ENCODE measurements at places on chromosomes 5 and 9. TPM values are rescaled to one million over a fixed set of nuclear protein-coding genes. Genes with fewer than 3 reads are reported as not detected.

GRCh38 chr9:26975728-26976707 lies 19.8 kb downstream of the IFT74 start:
- no peaks in the 10 kb centered on the region for H3K36me3 ChIP-seq
- no peaks in the 10 kb centered on the region for H3K27me3 ChIP-seq
- no peaks in the 10 kb centered on the region for H3K4me1 ChIP-seq
- no peak overlapping the region for H3K27ac ChIP-seq
- H3K4me3 ChIP-seq: no peak overlapping the region
- DNase-seq: no peak

GRCh38 chr9:17635115-17635890 lies 56.4 kb downstream of the SH3GL2 start:
- H3K4me3 ChIP-seq: no peak overlapping the region
- H3K27ac ChIP-seq: no peak overlapping the region
- no peak for DNase-seq
- H3K4me1 ChIP-seq: no peaks in the 10 kb centered on the region
- H3K36me3 ChIP-seq: no peaks in the 10 kb centered on the region

DNA sequence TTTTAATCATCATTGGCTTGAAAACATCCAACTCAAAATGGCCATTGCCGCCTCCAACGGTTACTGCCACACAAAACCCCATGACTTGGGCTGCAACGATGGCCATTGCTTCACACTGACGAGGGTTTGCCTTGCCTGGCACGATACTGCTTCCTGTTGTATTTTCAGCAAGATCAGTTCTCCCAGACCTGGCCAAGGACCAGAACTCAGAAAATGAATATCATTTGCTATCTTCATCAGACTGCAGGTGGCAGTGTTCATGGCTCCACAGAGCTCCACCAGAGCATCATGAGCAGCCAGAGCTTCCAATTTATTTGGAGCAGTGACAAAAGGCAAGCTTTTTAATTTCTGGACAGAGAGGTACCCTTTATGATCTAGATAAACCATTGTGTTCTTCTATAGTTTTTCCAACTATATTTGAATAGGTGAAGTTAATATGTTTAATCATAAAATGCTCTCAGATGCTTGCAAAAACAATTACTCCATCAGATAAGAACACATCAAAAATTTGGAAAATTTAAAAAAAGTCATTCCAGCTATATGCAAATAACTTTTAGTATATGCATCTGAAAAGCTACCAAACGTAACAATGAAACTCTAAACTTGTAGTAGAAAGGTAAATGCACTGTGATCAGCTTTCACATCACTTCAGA lies 10.4 kb downstream of the AMACR start:
- H3K36me3 ChIP-seq: peaks cover 11% of the 10 kb centered on the region
- peaks cover 30% of the 10 kb centered on the region for H3K4me1 ChIP-seq
- H3K27me3 ChIP-seq: no peaks in the 10 kb centered on the region
- no peak overlapping the region for H3K4me3 ChIP-seq
- DNase-seq: peak; percentile 32
- no peak overlapping the region for H3K27ac ChIP-seq

DNA sequence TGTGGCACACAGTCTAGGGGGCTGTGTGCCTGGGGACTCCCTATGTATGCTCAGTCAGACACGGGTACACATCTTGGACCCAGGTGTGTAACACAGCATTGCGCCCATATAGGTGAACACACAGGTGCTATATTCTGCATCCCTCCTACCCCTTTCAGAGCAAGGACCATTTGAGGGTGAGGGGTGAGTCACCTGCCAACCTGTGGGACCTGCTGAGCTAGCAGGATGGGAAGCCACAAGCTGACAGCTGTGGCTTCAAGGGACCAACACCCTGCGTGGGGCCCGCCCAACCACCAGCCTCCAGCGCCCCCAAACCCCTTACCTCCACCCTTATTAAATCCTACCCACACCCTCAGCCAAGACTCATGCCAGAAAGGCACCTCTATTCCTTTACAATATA lies 14.6 kb upstream of the AQP7 start:
- H3K27ac ChIP-seq: peak overlapping the region; percentile 95
- peak overlapping the region; percentile 10 for H3K4me3 ChIP-seq
- peaks cover 60% of the 10 kb centered on the region for H3K4me1 ChIP-seq
- DNase-seq: peak; percentile 58
- no peaks in the 10 kb centered on the region for H3K36me3 ChIP-seq

- peaks cover 20% of the 10 kb centered on the region for H3K36me3 ChIP-seq
- DNase-seq: no peak
- no peak overlapping the region for H3K27ac ChIP-seq
- no peaks in the 10 kb centered on the region for H3K27me3 ChIP-seq
- no peak overlapping the region for H3K4me3 ChIP-seq
These were observed 363 bp downstream of the ZNF454 start for GRCh38 chr5:178941361-178941760.

DNA sequence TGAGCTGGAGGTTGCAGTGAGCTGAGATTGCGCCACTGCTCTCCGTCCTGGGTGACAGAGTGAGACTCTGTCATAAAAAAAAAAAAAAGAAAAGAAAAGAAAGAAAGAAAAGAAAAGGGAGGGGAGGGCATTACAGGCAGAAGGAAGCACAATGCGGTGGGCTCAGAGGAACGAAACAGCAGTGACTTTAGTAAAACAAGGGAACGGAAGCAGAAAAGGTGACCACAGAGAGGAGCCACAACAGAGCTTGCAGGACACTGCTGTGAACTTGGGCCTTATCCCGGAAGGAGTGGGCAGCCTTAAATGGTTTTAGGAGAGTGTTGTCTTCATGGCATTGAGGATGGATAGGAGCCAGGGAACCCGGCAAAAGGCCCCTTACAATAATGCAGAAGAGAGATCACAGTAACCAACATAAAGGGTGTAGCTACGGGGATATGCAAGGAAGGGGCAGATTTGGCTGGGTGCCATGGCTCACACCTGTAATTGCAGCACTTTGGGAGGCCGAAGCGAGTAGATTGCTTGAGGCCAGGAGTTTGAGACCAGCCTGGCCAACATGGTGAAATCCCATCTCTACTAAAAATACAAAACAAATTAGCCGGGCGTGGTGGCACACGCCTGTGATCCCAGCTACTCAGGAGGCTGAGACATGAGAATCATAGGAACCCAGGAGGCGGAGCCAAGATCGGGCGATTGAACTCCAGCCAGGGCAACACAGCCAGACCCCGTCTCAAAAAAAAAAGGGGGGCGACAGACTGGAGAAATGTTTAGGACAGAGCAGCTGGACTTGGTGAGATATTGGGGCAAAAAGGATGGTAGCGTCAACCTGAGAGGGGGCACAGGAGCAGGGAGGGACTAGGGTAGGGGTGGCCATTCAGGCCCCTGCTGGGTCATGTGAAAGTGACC lies 83.9 kb upstream of the ZBTB43 start:
- no peaks in the 10 kb centered on the region for H3K36me3 ChIP-seq
- H3K27me3 ChIP-seq: peaks cover 9% of the 10 kb centered on the region
- peaks cover 43% of the 10 kb centered on the region for H3K4me1 ChIP-seq
- H3K4me3 ChIP-seq: no peak overlapping the region

- no peak overlapping the region for H3K27ac ChIP-seq
- DNase-seq: no peak
- H3K4me3 ChIP-seq: no peak overlapping the region
- no peaks in the 10 kb centered on the region for H3K27me3 ChIP-seq
- H3K36me3 ChIP-seq: peaks cover 3% of the 10 kb centered on the region
- peaks cover 38% of the 10 kb centered on the region for H3K4me1 ChIP-seq
These were observed 3.0 kb downstream of the NUDT2 start for GRCh38 chr9:34332076-34332964.

TICAM2 gene
- 1.8 TPM for total RNA-seq

FUT7 gene
- 10.4 TPM for total RNA-seq

GGTA1 gene
- not detected for total RNA-seq

SCAMP1 gene
- total RNA-seq: 22.3 TPM

ARHGEF37 gene
- total RNA-seq: 1.1 TPM

Data from activated CD4-positive, alpha-beta memory T cell treated with anti-CD3 and anti-CD28 coated beads, Interleukin-2, amount 10 ng/mL, durations not matched to agents 7 days and 5 days (primary cell).